ENCODE measurements at places on chromosomes 11 and 22. TPM values are rescaled to one million over a fixed set of nuclear protein-coding genes. Genes with fewer than 3 reads are reported as not detected.

GRCh38 chr11:12592283-12592682, 81.9 kb upstream of the TEAD1 start:
- no peaks in the 10 kb centered on the region for H3K4me1 ChIP-seq
- no peaks in the 10 kb centered on the region for H3K36me3 ChIP-seq
- H3K4me3 ChIP-seq = no peak overlapping the region
- DNase-seq = no peak

- H3K27me3 ChIP-seq = no peaks in the 10 kb centered on the region
- H3K4me3 ChIP-seq = no peak overlapping the region
These were observed 397.6 kb downstream of the BUD13 start for GRCh38 chr11:116375221-116375620.

GRCh38 chr22:23534851-23535717, 45.0 kb downstream of the IGLL1 start:
- H3K27ac ChIP-seq = no peak overlapping the region
- DNase-seq = no peak
- no peaks in the 10 kb centered on the region for H3K36me3 ChIP-seq

DNA sequence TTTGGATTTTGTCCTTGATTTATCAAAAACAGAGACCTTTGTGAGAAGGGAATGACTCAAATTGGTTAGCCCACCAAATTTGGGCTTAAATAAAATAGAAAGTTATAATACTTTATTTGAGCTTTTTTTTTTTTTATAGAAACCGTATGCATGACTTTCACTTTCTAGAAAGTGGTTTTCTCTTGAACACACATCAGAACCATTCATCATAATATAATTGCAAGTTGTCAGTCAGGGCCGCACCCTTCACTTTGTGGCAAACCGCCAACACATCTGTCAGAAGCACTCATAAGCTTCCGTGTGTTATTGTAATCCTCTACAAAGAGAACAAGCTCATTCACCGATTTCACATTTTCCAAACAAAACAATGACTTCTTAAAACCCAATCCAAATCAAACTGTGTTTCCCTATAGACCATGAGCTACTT, 76.1 kb downstream of the SOX6 start:
- no peak overlapping the region for H3K4me3 ChIP-seq
- no peak overlapping the region for H3K27ac ChIP-seq
- no peaks in the 10 kb centered on the region for H3K4me1 ChIP-seq
- no peaks in the 10 kb centered on the region for H3K36me3 ChIP-seq
- H3K27me3 ChIP-seq = no peaks in the 10 kb centered on the region
- no peak for DNase-seq

GRCh38 chr11:44623731-44624491, 58.4 kb downstream of the CD82 start:
- H3K27me3 ChIP-seq = no peaks in the 10 kb centered on the region
- H3K4me1 ChIP-seq = peaks cover 12% of the 10 kb centered on the region
- H3K36me3 ChIP-seq = no peaks in the 10 kb centered on the region
- H3K27ac ChIP-seq = no peak overlapping the region

GRCh38 chr11:35298369-35298768, 121.0 kb downstream of the SLC1A2 start:
- no peak overlapping the region for H3K4me3 ChIP-seq
- H3K27ac ChIP-seq = no peak overlapping the region
- DNase-seq = no peak
- H3K27me3 ChIP-seq = no peaks in the 10 kb centered on the region

GRCh38 chr11:117907276-117908108, 21.7 kb downstream of the TMPRSS13 start:
- no peaks in the 10 kb centered on the region for H3K36me3 ChIP-seq
- peaks cover 5% of the 10 kb centered on the region for H3K4me1 ChIP-seq
- H3K27me3 ChIP-seq = no peaks in the 10 kb centered on the region
- no peak overlapping the region for H3K4me3 ChIP-seq

Gene LRRC75B
- 0.24 TPM for total RNA-seq

- H3K36me3 ChIP-seq = no peaks in the 10 kb centered on the region
- no peaks in the 10 kb centered on the region for H3K27me3 ChIP-seq
- H3K4me1 ChIP-seq = peaks cover 20% of the 10 kb centered on the region
- H3K4me3 ChIP-seq = no peak overlapping the region
These were observed 16.2 kb downstream of the ATM start for GRCh38 chr11:108239076-108239475.

Gene ART1
- not detected for total RNA-seq

DNA sequence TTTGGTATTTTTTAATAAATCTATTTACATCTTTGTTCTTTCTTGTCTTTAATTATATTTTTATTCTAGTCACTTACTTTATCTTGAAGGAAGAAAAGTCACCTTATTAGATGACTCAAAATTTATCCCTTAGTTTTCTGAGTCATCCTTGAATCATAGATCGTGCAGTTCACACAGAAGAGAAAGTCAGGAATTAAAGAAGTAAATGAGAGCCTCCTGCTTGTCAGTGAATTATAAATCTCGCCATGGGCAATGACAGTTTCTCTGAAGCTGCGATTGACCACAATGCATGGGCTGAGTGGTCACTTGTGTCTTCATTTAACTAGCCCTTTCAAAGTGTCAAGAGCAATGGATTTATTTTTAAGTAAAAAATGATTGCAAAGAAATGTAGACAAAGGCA, 91.2 kb downstream of the LUZP2 start:
- no peak for DNase-seq
- H3K4me3 ChIP-seq = no peak overlapping the region
- no peak overlapping the region for H3K27ac ChIP-seq
- H3K27me3 ChIP-seq = no peaks in the 10 kb centered on the region
- no peaks in the 10 kb centered on the region for H3K4me1 ChIP-seq
- H3K36me3 ChIP-seq = no peaks in the 10 kb centered on the region

DNA sequence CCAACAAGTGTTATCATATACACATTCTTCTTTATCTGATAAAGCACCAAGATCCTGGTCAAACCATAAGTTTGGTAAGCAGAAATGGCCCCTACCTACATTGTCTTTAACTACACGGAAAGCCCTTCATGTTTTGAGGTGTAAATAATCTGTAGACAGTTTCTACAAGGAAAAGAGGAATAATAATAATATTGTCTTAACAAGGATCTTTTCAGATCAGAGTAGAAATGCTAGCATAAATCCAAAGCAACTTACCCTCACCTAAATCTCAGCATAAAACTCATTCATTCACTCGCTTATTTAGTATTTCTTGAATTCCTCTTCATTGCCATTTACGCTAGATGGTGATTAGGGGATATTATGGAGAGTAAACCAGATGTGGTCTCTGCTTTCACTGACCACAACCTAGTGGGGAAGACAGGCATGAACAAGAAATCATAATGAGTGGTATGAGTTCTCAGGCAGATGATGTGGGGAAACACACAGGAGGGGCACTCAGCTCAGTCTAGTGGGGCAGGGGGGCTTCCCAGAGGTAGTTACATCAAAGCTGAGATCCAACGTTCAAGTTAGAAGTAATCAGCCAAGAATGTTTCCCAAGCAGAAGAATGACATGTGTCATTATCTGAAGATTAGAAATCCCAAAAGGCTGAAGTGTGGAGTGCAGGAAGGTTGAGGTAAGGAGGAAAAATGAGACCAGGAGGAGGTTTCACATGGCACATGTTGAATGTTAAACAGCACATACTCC, 65.4 kb upstream of the ZC3H12C start:
- H3K4me3 ChIP-seq = peak overlapping the region; percentile 23
- no peaks in the 10 kb centered on the region for H3K36me3 ChIP-seq
- no peaks in the 10 kb centered on the region for H3K27me3 ChIP-seq
- H3K4me1 ChIP-seq = peaks cover 26% of the 10 kb centered on the region
- peak; percentile 91 for DNase-seq
- H3K27ac ChIP-seq = peak overlapping the region; percentile 91

Gene OR5I1
- total RNA-seq = not detected

GRCh38 chr11:59272771-59273372, 60.1 kb upstream of the MPEG1 start:
- no peak overlapping the region for H3K4me3 ChIP-seq
- no peak for DNase-seq
- H3K27ac ChIP-seq = peak overlapping the region; percentile 77
- H3K4me1 ChIP-seq = peaks cover 40% of the 10 kb centered on the region

DNA sequence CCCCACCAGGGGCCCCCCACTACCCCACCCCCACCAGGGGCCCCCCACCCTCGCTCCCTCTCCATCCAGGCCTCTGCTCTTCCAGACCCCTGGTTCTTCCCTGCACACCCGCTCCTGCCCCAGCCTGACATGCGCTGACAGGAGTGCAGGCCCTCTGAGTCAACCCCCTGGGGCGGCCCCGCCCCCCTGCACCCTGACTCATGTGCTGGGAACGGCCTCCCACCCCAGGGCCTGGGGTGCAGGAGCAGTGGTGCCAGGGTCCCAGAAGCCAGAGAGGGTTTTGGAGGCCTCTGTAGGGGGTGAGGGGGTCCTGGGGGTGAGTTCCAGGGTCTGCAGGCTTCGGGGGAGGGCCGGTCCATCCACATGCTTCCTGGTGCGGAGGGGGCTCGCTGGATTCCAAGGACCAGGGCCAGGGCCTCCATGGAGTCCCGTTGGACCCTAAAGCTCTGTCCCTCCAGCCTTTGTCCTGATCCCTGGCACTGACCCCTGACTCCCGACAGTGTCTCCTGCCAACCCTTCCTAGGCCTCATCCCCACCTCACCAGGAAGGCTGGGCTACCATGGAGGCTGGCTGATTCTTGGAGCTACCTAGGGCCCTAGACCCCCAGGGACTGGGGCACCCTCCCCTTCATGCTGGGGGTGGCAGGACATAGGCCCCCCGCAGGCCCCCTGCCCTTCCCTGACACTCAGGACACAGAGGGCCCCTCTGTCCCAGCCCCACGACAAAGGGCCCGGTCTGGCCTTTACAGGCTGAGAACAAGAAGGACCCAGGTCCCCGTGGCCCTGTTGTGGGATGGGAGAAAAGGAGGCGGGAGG, 583 bp upstream of the PKP3 start:
- no peaks in the 10 kb centered on the region for H3K4me1 ChIP-seq
- no peak for DNase-seq
- H3K4me3 ChIP-seq = no peak overlapping the region
- no peaks in the 10 kb centered on the region for H3K27me3 ChIP-seq
- no peak overlapping the region for H3K27ac ChIP-seq
